Hematopoietic multipotent progenitor cell treated with erythropoietin and hydrocortisone succinate and interleukin-3 and kit ligand, for 8 days (in vitro differentiated cells): ENCODE measurements at places on chromosomes 6 and 20.

DNA sequence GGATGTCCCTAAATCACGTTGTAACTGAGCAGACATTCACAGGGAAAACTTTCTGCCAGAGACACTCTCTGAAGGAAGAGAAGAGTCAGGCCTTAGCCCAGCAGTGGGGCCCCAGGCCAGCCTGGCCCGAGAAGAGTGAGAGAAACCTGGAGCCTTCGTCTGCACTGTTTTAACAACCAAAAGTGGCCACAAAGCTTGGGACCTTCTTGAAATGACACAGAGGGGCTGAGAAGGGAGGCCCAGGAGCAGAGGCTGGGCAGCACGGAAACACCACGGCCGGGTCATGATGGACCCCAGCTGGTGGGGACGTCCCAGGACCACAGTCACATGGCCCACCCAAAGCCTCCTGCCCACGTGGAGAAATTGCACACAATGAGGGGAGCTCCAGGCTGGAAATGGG lies 126.8 kb upstream of the THBS2 start:
- no peak for DNase-seq

GRCh38 chr6:87126501-87126900 lies 28.9 kb upstream of the ZNF292 start:
- DNase-seq = no peak

- no peak for DNase-seq
Measured at GRCh38 chr20:39473536-39473935, 511.4 kb downstream of the DHX35 start.

DNA sequence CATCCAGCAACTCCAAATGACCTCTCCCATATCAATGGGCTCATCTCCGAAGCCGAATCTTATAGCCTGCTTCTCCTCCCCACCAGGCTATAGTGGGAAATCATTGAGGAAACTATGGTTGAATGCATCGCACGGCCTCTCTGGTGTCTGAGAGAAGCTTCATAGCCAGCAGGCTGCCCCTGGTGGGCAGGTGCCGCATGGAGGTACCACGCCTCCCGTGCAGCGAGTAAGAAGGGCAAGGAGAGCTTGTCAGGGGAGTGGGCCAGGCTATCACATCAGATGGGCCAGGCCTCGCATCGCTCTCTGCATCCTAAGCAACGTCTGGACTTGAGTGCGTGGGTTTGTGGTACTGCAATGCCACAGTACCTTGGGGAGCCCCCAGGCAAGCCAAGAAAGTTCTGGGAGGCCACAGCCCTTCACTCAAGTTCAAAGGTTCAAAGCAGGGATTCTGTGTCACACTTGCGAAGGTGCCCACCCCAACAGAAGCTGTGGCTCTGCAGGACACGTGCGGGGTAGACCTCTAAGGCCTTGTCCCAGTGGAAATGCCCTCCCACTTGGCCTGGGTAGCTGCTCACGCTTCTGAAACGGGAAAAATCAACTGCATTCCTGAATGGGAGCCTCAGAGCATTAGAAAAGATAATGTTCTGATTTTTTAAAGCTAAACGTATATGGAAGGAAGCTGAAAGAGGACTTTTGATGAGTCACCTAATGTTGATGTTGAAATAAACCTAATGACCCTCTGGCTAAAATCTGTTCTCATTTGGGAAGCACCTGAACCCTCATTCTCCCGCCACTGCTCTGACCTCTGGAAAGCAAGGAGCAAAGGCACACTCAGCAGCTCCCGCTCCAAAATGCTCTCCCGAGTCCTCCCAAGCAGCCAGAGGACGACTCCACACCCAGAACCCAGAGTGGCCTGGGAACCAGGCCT lies 8.4 kb upstream of the IRF4 start:
- no peak for DNase-seq

DNA sequence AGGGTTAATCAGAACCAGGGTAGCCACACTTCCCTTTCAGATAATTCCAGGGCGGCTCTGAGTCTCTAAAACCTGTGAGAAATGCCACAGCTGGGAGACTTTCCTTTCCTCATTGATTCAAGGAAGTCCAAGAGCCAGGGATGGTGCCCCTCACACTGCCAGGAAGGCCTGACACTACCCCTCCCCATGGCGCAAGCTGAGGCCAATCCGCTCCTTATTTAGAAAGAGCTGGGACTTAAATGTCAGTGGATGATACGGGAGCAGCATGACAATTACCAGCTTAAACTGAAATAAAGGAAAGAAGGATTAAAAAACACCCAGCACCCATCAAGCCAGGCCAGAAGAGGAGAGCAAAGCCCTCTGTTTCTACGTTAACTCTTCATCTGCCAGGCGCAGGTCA lies 244.4 kb downstream of the LRFN2 start:
- DNase-seq = no peak

- no peak for DNase-seq
Measured at GRCh38 chr20:38843346-38843745, 37.8 kb downstream of the PPP1R16B start.
